T-helper 22 cell (primary cell): ENCODE measurements at places on chromosomes 6 and 20.
A peak's percentile ranks its signal among the peaks of the same experiment; 100 is the strongest.

DNA sequence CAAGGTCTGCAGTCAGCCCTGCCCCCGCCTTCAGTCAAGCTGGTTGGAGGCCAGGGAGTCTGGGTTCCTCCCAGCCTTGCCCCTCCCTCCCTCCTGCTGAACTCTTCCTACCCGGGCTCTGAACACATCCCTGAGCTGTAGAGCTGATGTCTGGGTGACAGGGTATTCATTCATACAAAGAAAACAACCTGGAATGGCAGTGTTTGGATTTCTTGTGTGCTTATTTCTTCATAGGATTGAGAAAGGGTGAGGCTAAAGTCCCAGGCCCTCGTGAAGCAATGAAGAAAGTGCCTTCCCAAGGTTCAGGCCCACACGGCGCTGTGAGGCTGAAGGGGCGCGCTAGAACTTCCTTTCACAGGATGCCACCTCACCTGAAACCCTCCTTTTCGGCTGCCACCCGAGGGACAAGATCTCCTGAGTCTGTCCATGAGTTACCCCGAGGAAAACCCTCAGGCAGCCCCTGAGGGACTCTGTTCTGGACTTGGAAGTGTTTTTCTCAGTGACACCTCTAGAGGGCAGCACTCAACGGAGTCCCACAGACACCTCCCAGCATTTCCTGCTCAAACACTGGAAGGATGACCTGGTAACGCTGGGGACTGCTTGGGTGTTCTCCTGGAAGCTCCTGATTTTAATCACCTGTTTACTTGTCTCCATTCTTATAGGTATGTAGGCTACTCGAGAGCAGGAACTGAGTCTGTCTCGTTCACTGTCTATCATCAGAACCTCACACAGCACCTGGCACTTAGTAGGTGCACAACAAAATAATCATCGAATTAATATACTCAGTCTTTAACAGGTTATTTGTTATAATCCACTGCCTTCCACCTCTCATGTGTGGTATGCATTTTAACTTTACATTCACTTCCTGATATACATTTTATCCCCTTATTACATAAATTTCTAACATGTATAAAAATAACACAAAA is 11.8 kb upstream of the GSTA1 start:
- DNase-seq = no peak

DNA sequence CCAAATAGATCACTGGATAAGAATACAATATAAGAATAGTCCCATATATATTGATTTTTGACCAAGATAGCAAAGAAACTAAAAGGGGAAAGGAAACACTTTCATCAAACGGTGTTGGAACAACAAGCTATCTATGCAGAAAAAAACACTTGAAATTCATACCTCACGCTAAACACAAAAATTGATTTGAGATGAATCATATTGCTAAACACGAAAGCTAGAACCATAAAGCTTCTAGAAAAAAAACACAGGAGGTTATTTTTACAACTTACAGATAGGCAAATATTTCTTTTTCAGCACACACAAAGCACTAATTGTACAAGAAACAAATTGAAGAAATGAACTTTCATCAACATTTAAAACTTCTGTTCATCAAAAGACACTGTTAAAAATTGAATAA is 36.7 kb upstream of the TMEM14A start:
- no peak for DNase-seq

GRCh38 chr6:161368514-161368913 is 94.7 kb upstream of the AGPAT4 start:
- no peak for DNase-seq

DNA sequence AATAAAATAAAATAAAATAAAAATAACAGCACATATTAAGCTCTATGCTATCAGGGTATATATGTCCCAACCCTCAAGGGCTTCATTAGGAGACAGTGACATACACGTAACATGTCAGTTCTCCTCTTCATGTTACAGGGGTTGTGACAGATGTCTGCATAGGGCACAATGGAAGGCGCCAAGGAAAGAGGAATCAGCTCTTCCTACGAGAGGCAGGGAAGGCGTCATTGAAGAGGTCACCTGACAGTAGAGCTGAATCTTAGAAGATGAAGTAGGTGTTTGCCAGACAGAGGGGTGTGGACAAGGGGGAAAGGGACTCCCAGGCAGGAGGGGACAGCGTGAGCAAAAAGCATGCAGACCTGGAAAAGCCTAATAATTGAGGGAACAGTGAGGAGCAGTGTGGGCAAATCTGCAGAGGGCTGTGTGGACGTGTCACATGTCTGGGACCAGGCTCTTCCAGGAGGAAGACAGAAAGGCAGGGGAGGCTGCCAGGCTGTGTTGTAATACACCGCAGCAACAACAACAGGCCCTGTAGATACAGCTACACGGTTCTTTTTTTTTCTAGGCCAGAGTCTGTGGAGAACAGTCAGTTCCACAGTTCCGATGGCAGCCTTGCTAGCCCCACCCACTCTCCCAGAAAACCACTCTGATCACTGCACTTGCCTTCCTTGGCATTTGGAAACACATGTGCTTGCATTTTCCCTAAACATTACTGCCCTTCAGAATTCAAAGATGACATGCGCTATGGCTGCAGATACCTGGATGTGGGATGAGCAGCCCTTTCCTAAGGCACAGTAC is 2.5 kb upstream of the FKBP5 start:
- DNase-seq = no peak

GRCh38 chr20:21513181-21513663 is 642 bp downstream of the NKX2-2 start:
- DNase-seq = no peak

- DNase-seq = no peak
Observed at GRCh38 chr6:111250791-111251354, 163.6 kb downstream of the SLC16A10 start.

GRCh38 chr6:130046671-130047070 is 28.3 kb downstream of the L3MBTL3 start:
- no peak for DNase-seq

GRCh38 chr20:56974499-56975250 is 291.8 kb downstream of the BMP7 start:
- DNase-seq = no peak

GRCh38 chr20:5674176-5674660 is 76.0 kb upstream of the SHLD1 start:
- DNase-seq = no peak

DNA sequence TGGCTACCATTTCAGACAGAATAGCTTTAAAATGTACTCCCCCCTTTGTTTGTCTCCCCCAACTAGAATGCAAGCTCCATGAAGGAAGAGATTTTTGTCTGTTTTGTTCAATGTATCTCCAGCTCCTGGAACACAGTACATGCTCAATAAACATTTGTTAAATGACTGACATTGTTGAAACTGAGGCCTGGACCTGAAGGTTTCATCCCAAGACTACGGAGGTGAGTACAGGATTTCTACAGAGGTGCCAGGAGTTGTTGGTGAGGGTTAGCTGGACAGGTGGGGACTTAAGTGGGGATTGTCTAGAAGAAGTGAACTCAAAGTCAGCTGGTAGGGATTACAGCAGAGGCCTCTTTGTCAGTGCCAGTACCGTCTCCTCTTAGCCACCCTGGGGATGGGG is 19.4 kb downstream of the VEGFA start:
- no peak for DNase-seq

GRCh38 chr6:139778688-139779087 is 404.2 kb upstream of the CITED2 start:
- no peak for DNase-seq

GRCh38 chr6:300494-301198 is 8.4 kb downstream of the DUSP22 start:
- DNase-seq = no peak

DNA sequence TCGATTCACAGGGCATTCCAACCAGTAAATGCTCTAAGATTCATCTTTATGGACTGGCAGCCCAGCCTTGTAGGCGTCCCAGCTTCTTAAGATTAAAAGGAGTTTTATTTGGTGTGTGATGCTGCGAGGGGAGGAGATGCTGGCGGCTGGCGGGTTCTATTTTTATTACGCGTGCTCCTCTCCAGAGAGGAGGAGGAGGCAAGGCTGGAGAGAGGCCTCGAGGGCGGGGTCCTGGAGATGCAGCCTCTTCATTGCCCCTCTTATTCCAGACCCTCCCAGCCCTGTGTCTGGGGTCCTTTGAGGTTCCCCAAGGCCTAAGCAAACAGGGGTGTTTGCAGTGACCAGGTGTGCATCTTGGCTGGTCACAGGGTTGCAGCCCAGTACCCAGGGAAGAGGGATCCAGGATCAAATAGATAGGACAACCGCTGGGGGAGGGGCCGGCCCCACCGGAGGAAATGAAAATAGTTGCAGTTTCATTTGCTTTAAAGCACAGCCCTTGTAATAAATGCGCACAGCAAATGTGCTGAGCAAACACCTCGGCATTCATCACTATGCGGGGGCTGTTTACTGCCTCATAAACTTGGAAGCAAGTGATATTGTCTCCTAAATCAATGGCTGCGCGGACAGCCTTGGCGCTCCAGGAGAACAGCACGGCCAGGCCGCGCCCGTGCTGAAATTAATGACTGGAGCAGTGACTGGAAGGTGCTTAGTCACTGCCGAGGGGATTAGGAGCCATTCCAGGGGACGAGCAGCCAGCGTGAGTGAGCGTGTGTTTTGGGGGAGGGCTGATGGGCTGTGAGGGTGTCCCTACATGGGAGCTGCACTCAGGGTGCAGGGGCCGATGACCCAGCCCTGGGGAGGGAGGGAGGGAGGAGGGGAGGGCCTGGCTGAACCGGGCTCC is 83.0 kb downstream of the TMEM242 start:
- no peak for DNase-seq

DNA sequence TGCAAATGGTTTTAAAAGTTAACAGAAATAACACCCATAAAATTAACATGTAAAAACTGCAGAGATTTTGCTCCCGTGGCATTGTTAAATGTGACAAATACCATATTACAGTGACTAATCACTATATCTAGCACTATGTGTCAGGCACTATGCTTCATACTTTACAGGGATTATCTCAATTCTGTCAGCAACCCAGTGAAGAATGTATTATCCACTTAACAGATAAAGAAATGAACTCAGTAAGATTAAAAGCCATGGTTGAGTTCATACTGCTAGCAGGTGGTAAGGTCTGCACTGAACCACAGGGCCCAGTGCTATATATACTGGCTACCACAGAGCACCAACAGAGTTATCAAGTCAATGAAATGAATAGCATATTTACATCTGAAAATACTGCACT is 65.4 kb downstream of the RWDD2A start:
- DNase-seq = no peak

- DNase-seq = no peak
Observed at GRCh38 chr6:162226803-162227202, 500.8 kb downstream of the PRKN start.

DNA sequence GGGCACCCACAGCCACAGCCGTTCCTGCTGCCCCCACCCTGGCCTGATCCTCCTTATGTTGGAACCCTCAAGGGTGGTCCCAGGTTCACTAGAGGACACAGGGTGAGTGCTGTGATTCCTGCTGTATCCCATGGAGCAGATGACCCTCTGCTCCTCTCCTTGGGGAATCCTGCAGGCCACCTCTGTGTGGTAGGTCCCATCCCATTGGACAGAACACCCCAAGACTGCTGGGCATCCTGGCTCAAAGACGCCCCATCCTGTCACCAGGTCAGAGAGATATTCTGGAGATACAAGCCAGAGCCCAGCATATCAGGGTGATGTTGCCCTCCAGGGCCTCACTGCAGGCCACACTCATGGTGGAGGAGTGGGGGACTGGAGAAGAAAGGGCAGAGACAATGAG is 28.4 kb downstream of the HLA-A start:
- no peak for DNase-seq

DNA sequence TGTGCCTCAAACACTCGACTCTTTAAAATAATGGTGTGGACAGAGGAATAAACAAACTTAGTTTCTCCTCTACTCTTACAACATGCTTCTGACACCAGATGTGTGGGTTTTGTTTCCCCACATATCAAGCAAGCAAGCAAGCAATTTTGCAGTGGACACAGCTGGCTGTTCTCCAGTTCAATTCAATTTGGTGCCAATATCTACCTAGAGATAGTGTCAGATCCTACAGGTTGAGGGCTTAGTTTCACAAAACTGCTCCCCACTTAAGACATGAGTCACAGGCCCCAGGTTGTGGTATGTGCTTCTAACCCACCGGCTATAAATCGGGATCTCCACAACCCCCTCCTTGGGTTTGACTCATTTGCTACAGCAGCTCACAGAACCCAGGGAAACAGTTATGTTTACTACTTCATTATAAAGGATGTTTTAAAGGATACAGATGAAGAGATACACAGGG is 131.4 kb upstream of the TRAF3IP2 start:
- no peak for DNase-seq

DNA sequence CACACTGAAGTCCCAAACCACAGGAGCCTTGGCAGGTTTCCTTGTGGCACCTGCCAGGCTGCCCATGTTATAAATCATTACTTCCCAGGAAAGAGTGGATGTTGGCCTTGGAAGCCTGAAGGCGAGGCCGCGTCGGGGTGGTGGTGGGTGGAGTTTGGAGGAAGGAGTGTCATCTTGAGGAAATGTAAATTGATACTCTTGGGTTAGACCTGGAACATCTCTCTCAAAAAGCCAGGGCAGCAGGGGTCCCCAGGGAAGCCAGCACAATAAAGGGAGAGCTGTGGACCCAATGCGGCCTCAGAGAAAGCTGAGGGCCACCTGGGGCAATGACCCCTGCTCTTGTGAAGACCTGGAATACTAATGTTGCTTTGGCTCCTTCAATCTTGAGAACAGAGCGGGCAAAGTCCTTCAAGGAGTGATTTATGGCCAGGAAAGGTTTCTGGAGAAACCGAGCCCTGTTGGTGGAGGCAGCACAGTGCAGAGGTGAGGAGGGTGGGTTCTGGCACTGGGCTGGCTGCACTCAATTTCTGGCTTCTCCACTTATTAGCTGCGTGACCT is 26.3 kb upstream of the TRAF3IP2 start:
- DNase-seq = no peak

- DNase-seq = peak; percentile 14
Observed at GRCh38 chr6:129280749-129281148, 397.8 kb downstream of the LAMA2 start.

DNA sequence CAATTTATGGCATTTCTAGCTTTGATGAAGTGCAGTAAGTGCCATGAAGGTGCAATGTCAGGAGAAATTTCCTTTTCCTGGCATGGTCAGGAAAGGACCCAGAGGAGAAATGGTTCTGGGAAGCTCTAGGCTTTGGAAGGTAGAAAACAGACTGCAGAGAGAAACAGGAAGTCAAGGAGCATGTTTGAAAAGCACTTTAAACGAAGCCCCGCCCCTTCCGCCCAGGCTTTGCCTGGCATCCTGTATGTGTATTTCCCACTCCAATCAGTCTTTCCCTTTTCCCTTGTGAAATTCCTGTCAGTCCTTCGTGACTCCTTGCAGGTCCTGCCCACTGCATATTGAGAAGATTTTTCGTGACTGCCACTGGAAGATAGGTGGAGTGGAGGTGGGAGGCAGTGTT is 320.9 kb upstream of the SASH1 start:
- no peak for DNase-seq

DNA sequence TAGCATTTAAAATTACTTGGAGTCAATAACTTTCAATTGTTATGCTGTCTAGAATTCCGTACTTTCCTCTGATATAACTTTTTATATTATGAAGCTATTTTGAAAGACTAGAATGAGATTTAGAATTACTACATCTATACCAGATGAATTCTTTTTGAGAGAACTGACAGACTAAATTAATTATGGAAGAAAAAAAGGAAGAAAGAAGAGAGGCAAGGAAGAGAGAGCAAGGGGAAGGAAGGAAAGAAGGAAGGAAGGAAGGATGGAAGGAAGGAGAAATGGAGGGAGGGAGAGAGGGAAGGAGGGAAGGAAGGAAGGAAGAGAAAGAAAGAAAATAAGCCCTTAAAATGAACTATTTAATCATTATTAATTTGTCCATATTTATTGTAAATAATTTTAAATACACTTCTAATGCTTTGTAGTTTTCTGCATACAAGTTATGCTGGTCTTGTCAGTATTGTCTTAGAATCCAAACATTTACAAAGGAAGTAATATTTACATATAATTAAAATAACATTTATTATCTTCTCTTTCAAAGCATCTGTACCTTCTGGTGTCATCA is 280.4 kb upstream of the HSF2 start:
- no peak for DNase-seq
